Sciatic nerve (tissue), 2 donors: ENCODE measurements at places on chromosomes 6 and 20.

- DNase-seq: no peak
Observed at GRCh38 chr6:98875375-98875774, 41.0 kb downstream of the POU3F2 start.

- DNase-seq: no peak
Observed at GRCh38 chr20:11216451-11217314, 542.9 kb upstream of the JAG1 start.

DNA sequence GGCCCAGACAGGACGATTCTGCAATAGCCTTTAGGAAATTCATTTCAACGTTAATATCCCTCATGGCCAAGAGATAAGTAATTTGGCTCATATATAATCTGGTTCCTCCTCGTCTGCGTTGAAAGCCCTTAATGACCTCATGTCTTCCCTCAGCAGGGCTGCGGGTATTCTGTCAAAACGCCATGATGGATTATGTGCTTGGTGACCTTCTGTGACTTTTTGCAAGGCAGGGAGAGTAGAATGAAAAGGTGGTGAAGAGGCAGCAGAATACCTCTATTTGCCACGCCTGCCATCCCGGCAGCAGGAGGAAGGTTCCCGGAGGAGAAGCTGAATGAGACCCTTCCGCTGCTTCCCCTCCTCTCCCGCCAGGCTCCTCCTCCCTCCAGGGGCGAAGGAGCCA is 41.1 kb upstream of the SPACA1 start:
- no peak for DNase-seq

- no peak for DNase-seq
Observed at GRCh38 chr6:49097116-49097515, 365.9 kb downstream of the MMUT start.

DNA sequence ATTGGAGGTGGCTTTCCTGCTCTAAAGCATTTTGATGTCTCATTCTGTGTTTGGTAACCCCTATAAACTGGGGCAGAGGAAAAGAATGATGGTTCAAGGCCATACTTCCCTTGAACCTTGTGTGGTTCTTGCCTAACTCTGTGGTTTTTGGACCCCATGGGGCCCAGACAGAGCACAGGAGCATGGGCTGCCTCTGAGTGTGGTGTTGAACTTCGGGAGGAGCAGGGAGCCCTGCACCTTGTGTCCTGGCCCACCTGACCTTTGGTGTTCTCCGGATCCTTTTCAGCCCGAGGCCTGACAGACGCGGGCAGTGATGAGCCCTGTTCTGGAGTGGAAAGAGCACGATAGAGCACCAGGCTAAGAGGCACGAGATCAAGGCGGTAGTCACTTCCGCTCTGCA is 18.8 kb downstream of the TMEM74B start:
- no peak for DNase-seq

DNA sequence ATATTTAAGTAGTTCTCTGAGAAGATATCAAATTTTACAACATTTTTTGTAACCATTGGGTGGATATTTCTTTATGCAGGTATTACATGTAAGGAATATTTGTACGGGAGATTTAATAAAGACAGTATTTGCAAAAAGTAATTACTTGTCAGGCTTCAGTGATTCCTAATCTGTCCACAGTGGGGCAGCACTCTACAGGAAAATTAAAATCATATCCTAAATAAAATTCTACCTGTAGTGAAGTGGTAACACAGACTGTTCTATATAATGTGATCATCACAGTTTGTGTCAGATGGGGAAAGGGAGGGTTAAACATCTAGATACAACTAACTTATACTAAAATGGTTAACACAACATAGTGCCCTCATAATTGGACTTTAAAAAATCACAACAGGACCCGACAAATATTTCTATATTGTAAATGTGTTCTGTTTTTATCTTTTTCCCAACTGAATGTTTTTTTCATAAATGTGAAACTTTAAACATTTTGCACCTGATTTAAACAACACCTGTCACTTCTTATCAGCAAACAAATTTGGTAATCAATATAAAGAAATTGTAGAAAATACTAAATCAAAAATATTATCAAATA is 145.6 kb upstream of the MANEA start:
- no peak for DNase-seq

DNA sequence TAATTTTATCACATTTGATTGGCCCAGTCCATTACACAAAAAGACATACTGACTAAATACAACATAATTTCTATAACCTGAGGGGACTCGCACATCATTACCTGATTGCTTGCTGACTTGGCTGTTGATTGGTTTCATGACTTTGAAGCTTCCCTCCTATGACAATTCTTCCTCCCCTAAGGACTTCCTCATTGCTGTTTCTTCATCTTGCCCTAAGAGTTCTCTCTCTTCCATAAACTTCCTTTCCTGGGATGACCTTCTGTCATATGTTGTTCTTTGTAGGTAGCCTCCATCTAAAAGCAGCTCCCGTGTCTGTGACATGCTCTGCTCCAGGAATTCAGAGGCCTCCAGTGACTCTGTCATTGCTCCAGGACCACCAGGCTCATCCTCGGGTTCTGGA is 22.6 kb downstream of the RSPH3 start:
- no peak for DNase-seq

GRCh38 chr6:113971741-113972140 is 793 bp upstream of the HDAC2 start:
- DNase-seq: no peak

DNA sequence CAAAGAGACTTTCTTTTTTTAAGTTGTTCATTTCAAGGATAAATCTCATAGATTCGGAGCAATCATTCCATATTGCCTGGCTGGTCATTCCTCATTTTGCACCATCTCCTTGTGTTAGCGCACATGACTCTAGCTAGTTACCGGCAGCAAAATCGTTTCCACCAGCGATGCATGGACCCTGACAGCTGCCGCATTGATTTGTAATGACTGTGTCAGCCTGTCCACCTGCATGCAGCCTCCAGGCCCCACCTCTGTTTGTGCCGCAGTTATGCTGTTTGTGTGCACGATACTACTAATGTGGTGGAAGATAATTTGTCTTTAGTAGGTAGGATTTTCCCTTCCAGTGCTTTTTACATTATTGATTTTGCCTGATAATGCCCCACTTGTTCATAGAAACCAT is 164.0 kb downstream of the TBC1D7 start:
- no peak for DNase-seq

- DNase-seq: no peak
Observed at GRCh38 chr20:41872930-41873329, 254.8 kb upstream of the CHD6 start.

GRCh38 chr6:157867155-157867559 is 44.1 kb downstream of the SNX9 start:
- DNase-seq: no peak

DNA sequence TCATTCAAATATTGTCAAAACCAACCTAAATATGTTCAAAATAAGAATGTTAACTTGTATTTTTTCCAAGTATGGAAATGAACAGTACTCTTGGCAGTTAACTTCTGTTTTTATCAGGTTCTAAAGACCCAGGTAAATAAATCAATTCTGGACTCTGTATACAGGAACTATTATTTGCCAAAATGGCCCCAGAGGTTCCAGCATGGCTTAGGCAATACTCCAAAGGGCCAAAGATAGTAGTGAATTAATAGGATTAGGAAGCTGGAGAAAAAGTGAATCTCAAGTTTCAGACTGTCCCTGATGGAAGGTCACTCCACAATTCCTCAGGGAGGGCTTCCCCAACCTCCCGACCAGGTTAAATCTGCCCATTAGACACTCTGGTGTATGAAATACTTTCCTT is 6.7 kb downstream of the BACH2 start:
- DNase-seq: no peak

GRCh38 chr6:164109770-164110140 is 695.2 kb downstream of the QKI start:
- no peak for DNase-seq

GRCh38 chr6:165585060-165585459 is 78.0 kb downstream of the PDE10A start:
- DNase-seq: no peak

DNA sequence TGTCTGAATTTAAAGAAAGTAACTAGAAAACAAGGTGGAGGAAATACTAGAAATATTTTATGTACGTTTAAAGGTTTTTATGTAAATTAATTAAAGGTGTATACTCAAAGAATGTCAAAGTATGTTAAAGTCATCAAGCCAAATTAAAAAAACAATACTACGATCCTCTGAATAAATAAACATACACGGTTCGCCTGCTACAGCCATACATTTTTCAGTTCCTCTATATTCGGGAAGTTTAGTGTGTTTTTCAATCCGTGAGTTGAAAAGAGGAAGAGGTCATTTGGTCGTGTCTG is 626 bp downstream of the STX7 start:
- DNase-seq: no peak

GRCh38 chr20:2879146-2879545 is 5.9 kb downstream of the PTPRA start:
- no peak for DNase-seq

DNA sequence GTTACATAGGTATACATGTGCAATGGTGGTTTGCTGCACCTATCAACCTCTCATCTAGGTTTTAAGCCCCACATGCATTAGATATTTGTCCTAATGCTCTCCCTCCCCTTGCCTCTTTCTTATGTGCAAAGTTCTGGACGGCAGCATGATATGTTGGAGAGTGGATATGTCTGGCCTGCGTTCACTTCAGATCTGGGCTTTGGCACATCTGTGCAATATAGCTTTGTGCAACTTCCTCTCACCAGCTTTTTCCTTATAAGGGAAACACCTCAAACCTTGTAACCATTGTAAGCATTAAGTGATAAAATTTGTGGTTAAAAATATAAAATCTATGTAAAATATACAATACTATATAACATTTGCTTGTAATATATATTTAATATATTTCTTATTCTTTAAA is 288.0 kb downstream of the PHACTR1 start:
- no peak for DNase-seq

DNA sequence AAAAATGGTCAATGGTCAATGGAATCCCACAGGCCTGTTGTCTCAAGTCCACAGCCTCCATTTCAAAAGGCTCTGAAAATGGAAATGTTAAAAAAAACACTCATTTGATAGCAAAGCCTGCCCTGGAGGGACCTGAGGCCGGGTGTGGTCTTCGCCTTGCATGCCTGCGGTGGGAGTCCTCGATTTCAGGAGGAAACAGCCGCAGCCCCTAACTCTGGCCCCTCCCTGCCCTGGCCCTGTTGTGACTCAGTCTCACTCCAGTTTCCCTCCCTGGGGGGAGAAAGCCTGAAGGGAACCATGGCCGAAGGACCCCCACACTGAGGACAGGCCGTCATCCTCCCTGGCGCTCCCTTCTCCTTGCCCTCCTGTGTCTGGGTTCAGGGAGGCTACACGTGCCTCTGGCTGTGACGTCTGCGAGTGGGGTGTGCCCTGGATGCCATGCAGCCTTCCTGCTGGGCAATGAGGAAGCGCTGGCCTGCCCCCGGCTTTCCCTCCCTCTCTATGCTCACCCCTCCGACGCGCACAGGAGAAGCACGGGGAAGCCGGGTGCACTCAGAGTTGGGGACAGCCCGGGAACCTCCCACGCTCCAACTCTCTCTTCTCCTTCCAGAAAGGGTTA is 9.2 kb downstream of the BHLHE23 start:
- DNase-seq: no peak

DNA sequence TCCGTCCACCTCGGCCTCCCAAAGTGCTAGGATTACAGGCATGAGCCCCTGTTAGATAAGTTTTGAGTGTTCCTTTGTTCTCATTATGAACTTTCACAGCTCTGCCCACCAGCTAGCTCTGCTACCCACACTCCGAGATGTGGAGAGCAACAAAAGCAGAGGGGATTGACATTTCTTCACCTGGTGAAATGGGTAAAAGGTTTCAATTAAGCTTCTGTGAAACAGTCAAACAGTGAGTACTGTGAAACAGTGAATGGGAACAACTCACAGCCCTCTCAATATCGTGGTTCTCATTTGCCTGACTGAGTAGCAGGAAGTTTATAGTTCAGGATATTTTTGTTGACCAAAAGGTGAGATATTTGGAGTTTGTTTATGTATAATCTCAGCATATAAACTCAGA is 412.8 kb downstream of the CD83 start:
- no peak for DNase-seq

- no peak for DNase-seq
Observed at GRCh38 chr6:167856999-167857660, 30.4 kb downstream of the AFDN start.

DNA sequence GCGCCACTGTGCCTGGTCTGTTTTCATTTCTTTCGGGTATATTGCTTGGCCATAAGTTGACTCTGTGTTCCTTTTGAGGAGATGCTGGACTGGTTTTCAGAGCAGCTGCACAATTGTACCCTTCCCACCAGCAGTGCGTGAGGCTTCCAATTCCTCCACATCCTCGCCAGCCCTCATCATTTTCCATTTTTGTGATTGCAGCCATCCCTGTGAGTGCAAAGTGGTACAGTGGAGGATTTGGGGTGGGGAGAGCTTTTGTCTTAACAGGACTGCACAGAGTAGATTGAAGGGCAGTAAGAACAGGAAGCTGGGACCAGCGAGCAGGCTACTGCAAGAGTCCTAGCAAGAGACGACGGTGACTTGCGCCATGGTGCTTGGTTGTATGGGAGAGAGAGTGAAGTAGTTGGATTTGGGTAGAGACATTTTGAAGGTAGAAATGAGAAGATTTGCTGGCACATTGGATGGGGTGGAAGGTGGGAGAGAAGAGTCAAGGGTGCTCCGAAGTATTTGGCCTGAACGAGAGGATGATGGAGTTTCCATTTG is 18.3 kb downstream of the BCAS4 start:
- no peak for DNase-seq

DNA sequence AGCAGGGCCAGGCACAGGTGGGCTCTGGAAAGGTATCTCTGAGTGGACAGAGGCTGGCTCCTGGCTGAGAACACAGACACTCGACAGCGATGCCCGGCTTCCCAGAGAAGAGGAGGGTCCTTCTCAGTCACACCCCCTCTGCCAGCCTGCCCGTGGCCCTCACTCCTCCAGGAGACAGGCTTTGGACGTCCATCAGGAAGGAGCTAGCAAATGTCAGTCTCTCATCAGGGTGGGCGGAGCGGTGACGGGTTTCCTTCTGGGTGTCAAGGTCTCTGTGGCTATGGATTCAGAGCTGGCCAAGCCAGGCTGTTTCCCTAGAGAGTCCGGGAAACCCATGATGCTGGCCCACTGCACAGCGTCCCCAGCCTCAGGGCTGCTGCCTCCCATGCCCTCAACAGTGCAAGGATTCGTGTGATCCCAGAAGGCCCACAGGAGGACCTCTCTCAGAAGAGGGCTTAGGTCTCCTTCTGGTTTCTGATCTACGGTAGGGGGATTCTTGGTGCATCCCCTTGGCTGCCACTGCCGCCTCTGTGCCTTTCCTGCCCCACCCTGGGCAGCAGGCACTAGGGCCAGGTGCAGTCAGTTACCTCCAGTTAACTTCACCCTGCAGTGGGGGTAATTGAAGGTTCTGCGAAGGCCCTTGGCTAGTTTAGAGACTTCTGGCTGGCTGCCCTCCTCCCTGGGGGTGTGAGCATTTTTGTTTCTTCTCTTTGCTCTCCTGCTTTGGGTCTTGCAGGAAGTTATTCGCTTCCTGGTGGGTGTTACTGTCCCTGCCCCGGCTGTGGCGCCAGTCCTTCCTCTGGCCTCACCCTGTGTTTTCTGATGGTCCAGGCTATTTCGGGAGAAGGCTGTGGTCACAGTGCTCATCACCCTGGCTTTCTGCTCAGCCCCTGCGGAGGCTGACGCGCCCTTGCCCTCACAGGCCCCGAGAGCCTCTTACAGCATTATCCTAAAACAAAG is 80.2 kb downstream of the CDH4 start:
- no peak for DNase-seq
